ENCODE measurements at places on chromosomes 6 and 20. TPM values are rescaled to one million over a fixed set of nuclear protein-coding genes. Genes with fewer than 3 reads are reported as not detected.

DNA sequence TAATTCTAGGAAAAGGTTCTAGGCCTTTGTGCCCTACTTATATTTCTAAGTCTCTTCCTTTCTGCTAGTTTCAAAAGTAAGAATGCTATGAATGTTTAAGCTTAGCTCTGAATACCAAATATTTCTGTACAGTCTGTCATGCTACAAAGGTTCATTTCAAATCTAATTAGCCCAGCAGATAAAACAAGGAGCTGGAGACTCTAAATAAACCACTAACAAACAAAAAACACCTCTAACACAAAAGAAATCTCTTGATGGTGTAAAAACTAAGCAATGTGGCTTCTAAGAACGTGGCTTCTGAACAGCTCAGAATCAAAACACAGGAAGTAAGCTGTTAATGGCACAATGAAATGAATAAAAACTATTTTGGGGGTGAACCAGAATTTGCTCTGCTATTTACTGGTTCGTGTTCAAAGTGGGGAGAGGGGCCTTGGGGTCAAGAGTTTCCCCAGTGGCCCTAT lies 198.3 kb downstream of the BCAS1 start:
- no peak for ATAC-seq

- ATAC-seq, result no peak
Measured at GRCh38 chr6:166907871-166908806, 48.2 kb downstream of the RNASET2 start.

DNA sequence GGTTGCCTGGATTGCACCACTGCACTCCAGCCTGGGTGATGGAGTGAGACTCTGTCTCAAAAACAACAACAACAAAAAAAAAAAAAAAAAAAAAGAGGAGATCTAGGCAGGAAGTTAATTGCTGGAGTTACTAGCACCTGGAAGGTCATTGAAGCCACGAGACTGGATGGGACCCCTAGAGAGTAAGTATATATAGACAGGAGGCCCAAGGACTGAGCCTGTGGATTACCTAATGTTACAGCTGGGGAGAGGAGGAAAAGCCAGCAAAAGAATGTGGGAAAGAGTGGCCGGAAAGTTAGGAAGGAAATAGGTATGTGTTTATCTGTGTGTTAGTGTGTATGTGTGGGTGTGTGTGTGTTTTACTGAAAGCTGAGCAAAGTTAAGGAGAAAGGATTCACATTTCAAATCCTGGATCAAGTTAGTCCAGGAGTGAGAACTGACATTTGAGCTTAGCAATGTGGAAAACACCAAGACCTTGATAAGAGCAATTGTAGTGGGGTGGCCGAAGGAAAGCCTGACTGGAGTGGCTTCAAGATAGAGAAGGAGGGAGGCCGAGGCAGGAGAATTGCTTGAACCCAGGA lies 38.4 kb downstream of the ANKRD6 start:
- ATAC-seq, result no peak

DNA sequence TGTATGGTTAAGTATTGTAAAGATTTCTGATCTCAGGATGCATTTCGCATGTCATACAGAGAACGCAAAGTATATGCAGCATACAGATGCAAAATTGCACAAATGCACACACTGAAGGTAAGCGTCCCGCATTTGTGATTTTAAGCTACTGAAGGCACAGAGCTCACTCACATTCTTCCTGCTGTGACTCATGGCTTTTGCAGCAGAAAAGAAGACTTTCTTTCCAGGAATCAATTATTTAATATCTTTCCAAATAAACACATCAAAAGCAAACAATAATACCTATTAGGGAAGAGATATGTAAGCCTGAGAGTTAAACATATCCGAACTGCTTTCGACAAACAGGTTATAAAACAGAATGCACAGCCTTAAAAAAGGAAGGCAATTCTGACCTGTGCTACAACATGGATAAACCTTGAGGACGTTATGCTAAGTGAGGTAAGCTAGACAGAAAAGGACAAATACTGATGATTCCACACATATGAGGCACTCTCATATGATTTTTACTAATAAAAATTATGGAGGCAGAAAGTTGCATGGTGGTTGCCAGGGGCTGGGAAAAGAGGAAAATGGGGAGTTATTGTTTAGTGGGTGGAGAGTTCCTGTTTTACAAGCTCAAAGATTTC lies 109.0 kb downstream of the TFAP2A start:
- ATAC-seq, result no peak

DNA sequence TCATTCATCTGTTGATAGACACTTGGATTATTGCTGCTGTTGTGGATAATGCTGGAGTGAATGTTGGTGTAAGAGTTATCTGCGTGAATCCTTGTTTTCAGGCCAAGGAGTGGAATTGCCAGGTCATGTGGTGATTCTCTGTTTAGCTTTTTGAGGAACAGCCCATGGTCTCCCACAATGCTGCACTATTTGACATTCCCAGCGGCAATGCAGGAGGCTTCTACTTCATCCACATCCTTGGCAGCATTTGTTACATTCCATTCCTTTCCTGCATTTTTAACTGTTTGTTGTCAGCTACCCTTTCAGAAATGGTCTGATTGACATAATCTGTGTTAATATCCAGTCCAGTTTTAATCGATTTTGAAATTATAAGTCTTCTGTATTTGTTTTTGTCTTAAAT lies 51.7 kb upstream of the CLDN20 start:
- no peak for ATAC-seq

Gene BTBD3
- total RNA-seq, result 1.2 TPM

Gene DLGAP4
- total RNA-seq, result 83.7 TPM
